Foreskin fibroblast (primary cell): ENCODE measurements at places on chromosomes 2 and 18.

DNA sequence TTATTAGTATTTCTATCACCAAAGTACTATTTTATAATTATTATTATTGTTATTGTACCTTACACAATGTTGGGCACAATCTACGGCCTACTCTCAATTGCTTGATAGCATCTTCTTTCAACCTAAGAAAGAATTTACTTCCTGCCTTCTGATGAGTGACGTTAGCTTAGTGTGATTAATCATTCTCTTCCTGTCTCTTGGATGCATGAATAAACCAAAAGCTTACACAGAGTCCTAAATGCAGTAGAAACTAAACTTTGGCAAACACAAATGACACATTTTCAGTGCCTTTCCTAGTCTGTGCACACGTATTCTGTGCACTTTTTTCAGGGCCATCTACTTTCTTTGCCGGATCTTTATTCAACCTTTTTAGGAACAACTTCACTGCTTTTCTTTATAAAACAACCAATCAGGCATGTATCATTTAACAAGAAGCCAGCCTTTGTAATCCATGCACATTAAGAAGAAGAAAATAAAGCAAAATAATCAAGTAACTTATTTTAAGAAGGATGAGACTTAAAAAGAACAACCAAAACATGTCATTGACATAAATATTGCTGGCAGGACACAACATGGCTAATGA lies 19.1 kb downstream of the TRAK2 start:
- peak; percentile 65 for DNase-seq

- peak; percentile 64 for DNase-seq
Measured at GRCh38 chr2:162261032-162261945, 18.0 kb upstream of the FAP start.

- no peak for DNase-seq
Measured at GRCh38 chr18:5974696-5975095, 79.4 kb upstream of the TMEM200C start.

GRCh38 chr2:108345951-108346350 lies 31.8 kb upstream of the SULT1C4 start:
- no peak for DNase-seq

GRCh38 chr18:551404-552061 lies 28.6 kb upstream of the CETN1 start:
- DNase-seq = no peak

DNA sequence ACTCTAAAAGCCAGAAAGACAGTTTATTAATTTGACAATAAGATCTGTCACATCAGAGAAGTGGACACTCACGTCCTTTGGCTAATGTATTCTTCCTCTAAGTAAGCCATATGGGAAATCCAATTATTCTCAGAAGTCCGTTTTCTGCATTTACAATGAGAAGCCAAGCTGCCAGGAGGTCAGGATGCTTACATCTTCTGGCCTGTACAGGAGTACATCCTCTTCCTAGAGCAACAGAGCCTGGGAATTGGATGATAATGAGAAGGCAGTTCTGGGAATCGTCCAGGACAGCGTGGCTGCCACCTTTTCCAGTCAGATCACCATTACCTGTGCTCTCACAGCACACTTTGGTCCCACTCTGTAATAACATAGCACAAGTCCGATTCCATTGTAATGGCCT lies 5.2 kb downstream of the RAPGEF4 start:
- no peak for DNase-seq

DNA sequence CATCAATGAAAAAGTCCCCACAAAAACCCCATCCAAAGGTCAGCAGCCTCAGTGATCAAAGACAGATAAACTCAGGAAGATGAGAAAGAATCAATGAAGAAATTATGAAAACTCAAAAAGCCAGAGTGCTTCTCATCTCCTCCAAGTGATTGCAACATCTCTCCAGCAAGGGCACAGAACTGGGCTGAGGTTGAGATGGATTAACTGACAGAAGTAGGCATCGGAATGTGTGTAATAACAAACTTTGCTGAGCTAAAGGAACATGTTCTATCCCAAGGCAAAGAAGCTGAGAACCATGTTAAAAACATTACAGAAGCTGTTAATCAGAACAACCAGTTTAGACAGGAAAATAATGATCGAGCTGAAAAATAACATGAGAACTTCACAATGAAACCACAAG lies 442.8 kb upstream of the SYT4 start:
- peak; percentile 63 for DNase-seq

DNA sequence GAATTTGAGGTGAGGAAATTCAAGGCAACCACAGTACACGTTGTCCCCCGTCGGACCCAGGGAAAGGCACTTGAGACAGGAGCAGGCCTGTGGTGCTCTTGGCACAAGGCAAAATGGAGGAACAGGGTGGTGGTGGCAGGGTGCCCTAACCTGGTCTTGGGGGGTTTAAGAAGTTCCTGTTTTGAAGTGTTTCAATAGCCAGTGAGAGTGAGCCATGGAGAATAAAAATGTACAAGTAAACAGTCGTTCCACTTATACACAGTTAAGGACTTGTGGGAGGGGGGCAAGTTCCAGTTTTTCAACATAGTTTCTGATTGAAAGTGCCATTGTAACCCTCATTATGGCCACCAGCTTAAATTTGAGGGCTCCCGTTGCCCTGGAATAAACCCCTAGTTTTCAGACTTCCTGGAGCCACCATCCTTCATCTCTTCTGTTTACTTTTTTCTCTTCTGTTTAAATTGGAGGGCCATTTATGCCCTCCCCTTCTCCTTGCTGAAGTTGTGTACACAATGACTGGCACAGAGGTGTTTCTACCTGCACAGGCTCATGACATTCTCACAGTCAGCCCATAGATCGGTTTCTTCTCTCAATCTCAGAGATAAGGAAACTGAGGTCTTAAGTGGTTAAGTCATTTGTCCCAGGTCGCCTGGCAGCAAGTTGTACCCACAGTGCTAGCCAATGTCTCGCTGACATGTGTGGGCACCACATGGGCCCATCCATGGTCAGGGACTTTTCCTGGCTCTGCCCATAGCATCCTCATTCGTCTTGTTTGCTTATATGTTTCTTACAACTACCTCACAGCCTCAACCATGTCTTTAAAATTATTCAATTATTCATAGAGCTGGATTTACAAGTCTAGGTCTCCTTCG lies 66.0 kb upstream of the ST3GAL5 start:
- DNase-seq = no peak

- DNase-seq = peak; percentile 2
Measured at GRCh38 chr2:6510532-6510931, 355.2 kb downstream of the CMPK2 start.

GRCh38 chr18:57648414-57648813 lies 26.8 kb upstream of the NARS1 start:
- DNase-seq = no peak

GRCh38 chr2:81703831-81704230 lies 1399.3 kb upstream of the LRRTM1 start:
- no peak for DNase-seq

DNA sequence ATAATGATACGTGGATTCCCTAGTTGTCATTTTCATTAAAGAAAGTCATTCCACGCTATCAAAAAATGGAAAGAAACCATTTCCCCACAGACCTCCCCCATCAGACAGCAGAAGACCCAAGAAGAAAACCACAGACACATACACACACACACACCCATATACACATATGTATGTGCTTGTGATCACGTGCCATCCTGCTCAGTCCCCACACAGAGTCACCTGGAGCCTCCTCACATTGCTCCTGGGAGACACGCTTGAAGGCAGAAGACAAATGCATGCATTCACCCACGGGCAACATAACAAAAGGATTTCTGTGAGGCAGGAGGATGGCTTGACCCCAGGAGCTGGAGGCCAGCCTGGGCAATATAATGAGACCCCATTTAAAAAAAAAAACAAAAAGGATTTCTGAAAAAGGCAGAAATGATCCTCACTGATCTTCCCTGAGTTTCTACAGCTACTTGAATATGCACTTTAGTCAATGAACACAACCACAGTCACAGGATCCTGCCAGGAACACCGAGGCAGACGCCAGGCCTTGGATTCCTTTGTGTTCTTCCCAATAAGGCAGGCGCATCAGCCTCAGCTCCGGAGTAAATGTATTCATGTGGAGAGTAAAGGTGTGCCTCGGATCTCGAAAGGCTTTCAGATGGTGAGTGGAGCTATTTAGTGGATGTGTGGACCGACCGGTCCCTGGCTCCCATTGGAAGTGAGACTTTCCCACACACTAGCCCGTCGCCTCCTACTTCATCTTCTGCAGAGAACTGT lies 21.0 kb downstream of the TGFBRAP1 start:
- DNase-seq = no peak

DNA sequence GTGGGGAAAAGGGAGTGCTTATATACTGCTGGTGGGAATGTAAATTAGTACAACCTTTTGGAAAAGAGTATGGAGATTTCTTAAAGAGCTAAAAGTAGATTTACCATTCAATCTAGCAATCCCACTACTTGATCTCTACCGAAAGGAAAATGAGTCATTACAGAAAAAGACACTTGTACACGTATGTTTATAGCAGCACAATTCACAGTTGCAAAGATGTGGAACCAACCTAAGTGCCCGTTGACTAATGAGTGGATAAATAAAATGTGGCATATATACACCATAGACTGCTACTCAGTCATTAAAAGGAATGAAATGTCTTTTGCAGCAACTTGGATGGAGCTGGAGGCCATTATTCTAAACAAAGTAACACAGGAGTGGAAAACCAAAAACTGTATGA lies 29.5 kb downstream of the FLACC1 start:
- DNase-seq = no peak

GRCh38 chr2:64207573-64207972 lies 63.4 kb upstream of the PELI1 start:
- DNase-seq = no peak

GRCh38 chr2:53609551-53609950 lies 158.1 kb upstream of the CHAC2 start:
- no peak for DNase-seq

DNA sequence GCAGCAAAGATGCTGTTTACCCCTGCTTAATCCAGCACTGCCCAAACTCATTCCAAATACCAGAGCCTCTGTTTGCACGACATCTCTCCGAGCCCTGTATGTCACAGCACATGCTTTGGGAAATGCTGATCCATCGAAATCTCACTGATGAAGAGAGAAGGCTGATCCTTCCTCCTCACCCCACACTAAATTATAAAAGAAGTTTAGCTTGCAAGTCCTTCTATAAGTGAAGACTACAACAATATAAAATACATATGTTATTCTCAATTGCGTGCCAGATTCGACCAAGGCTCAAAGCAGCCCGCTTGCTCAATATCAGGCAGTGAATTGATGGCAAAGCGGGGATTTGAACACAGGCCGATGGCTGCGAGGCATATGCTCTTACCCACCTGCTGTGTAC lies 30.7 kb upstream of the SLC35F6 start:
- no peak for DNase-seq

GRCh38 chr2:205543937-205544702 lies 138.2 kb upstream of the NRP2 start:
- no peak for DNase-seq

DNA sequence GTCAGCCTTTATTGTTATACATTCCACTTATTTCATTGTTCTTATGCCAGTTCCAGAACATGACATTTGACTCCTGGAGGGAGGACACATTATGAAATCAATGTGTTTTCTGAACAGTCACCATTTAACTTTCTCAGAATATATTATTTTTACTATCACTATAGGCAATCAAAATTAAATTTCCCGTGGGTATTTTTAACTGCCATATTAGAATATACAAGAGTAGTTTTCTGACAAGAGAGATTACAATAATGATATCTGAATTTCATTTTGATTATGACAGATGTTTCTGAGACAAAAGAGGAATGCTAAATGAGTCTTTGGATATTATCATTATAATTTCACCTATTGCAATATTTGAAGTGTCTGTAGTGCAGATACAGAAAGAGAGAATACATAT lies 64.4 kb upstream of the FSIP2 start:
- no peak for DNase-seq

DNA sequence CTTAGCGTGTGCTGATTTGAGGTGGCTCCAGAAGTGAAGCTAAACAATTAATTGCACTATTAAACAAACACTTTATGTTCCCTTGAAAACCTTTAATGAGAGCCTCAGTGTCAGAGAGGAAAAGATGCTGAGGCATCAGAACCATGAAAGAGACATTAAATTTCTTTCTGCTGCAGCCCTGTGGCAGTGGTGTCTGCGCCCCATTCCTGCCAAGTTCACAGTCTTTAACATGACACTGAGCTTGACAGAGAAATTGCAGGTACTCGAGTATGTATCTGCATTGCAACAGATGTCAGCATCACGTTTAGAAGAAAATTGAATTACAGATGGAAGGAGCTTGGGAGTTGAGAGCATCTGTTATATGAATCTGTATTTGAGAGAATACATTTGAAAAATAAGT lies 111.3 kb upstream of the CREB1 start:
- DNase-seq = no peak

GRCh38 chr2:64330281-64331113 lies 123.5 kb upstream of the LGALSL start:
- peak; percentile 74 for DNase-seq

GRCh38 chr2:169110916-169111315 lies 41.6 kb downstream of the DHRS9 start:
- no peak for DNase-seq

- DNase-seq = peak; percentile 50
Measured at GRCh38 chr2:30147715-30148610, 1.2 kb downstream of the YPEL5 start.

GRCh38 chr2:64439194-64439593 lies 14.8 kb upstream of the LGALSL start:
- no peak for DNase-seq

DNA sequence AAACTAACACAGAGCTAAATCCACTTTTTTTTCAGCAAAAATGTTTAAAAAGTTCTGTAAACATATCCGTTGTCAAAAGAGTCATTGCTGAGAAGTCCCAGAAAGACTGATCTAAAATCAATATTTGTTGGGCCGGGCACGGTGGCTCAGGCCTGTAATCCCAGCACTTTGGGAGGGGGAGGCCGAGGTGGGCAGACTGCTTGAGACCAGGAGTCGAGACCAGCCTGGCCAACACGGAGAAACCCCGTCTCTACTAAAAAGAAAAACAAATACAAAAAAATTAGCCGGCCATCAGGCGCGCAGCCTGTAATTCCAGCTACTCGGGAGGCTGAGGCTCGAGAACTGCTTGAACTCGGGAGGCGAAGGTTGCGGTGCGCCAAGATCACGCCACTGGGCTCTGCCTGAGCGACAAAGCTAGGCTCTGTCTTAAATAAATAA lies 1.4 kb downstream of the OLA1 start:
- no peak for DNase-seq

- peak; percentile 86 for DNase-seq
Measured at GRCh38 chr2:142874293-142874814, 3.1 kb upstream of the KYNU start.

DNA sequence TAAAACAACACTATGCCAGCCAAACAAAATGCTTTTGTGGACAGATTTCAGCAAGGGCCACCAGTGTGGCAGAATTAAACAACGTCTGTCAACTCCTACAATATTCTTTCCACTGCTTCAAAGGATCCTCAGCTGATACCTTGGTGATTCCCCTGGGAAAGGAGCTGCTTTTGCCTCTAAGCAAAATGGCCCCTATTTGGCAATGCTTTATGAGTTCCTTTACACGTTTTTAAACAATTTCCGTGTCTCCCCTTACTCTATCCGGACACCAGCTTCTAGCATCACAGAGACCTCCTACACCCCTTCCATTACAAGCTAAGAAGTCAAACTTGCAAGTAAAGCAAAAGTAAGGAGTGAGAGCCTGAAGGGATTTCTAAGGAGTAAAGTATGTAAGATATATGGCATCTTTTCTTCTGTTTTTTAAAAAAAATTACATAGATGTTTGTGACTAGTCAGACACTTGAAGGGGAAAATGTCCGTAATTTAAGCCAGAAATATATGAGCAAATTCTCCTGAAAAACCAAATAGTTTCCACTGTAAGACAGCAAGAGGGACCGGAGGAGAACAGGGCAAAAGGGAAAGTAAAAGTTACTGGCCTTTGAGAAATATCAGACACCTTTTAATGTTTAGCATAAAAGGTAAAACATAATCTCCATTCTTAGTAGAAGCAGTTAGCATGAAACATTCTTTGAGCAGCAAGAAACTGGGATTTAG lies 1.9 kb downstream of the SOS1 start:
- no peak for DNase-seq
